ENCODE measurements at places on chromosomes 7 and 10. TPM values are rescaled to one million over a fixed set of nuclear protein-coding genes. Genes with fewer than 3 reads are reported as not detected.

GRCh38 chr10:114682121-114682520 is 24.0 kb upstream of the ABLIM1 start:
- no peak for DNase-seq

DNA sequence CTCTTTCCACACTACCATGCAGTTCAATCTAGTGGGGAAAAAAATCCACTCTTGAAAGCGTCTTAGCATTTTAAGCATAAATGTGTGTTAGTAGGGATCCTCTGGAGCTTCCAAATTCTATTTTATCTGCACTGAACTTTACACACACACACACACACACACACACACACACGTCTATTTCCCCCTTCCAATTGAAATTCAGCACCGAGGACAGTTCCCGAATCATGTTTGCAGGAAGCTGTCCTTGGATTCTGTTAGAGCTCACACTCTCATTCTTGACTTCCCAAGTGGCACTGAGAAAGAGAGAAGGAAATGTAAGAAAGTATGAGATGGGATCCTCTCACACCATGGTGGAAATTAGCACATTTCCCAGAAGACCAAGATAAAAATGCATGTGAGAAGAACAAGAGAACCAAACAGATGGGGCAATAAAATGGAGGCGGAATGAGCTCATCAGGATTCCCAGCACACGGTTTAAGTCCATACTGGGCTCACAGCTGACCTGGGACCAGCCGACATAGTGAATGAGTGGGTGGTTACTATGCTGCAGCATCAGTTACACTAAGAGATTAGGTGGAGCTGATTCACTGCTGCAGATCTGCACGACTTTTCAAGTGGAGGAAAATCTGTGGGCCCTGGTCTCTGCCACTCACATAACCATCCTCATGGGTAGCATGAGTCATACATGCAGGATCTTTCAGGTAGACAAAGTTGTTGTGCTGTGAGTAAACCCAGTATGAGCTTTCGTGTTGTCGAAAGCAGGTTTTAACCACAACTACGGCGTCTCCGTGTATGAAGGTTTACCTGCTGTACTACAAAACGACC is 3.3 kb upstream of the NPTX2 start:
- DNase-seq: peak; percentile 61

DNA sequence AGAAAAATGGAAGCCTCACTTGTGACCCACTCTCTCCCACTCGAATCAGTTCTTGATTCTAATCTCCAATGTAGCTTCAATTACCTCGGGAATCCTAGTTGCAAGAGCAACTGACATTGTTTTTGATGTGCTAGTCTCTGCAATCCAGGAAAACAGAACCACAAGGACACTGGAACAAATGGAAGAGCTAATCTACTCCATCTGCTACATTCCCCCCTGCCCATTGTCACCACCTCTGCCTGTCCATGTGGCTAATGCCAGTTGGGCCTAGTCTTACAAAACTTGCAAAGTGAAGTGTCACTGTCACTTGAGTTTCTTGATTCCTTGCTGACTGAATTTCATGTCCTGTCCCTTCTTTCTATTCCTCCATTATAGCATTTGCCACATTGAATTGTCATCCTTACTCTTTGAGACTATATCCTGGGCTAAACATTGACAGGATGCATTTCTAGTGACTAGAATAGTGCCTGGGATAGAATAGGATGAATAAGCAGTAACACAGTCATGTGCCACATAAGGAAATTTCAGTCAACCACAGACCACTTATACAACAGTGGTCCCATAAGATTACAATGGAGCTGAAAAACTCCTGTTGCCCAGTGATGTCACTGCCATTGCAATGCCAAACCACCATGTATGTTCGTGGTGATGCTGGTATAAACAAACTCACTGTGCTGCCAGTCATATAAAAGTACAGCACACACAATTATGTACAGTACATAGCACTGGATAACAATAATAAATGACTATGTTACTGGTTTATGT is 13.5 kb downstream of the GCC1 start:
- no peak for DNase-seq

- peak; percentile 46 for DNase-seq
Measured at GRCh38 chr7:140478246-140479061, 851 bp downstream of the MKRN1 start.

GRCh38 chr7:130818056-130818455 is 84.0 kb upstream of the KLF14 start:
- DNase-seq: peak; percentile 60

- DNase-seq: peak; percentile 68
Measured at GRCh38 chr10:102741726-102742237, 2.0 kb upstream of the WBP1L start.

DNA sequence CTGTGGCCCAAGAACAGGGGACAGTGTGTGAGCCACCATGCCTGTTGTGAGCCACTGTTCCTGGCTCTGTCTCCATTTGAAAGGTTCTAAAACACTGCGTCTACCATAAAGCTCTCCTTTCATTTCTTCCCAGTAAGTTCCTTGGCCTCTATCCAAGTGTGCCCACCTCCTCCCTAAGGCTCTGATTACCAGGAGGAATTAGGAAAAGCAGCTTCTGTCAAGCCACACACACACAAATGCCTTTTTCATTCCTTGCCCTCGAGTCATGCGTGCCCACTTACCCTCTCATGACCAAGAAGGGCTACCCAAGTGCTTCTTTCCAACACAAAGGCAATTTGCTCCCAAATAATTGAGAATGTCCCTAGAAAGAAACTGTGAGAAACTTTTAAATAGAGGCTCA is 70.8 kb upstream of the PARD3 start:
- no peak for DNase-seq

DNA sequence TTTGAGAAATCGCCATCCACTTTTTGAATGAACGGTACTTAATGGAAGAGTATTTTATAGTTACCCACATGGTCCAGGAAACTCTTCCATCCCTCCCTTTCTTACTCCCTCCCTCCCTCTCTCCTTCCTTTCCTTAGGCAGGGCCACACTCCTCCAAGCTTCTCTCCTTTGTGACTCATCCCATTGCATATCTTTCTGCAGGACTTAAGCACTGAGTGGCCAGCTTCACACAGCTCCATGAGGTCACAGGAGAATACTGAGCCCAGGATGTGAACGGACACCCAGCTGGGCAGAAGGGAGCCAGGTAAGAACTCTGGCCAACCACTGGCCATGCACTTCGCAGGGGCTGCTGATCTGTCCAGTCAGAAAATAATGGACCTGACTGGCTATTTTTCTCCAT is 189.7 kb upstream of the ADCY1 start:
- DNase-seq: no peak

The ZNF425 gene
- total RNA-seq: 1.8 TPM
